Naive thymus-derived CD8-positive, alpha-beta T cell (primary cell): ENCODE measurements at places on chromosomes 3 and 15. TPM values are rescaled to one million over a fixed set of nuclear protein-coding genes. Genes with fewer than 3 reads are reported as not detected.

Gene SENP5
- 43.2 TPM for total RNA-seq

DNA sequence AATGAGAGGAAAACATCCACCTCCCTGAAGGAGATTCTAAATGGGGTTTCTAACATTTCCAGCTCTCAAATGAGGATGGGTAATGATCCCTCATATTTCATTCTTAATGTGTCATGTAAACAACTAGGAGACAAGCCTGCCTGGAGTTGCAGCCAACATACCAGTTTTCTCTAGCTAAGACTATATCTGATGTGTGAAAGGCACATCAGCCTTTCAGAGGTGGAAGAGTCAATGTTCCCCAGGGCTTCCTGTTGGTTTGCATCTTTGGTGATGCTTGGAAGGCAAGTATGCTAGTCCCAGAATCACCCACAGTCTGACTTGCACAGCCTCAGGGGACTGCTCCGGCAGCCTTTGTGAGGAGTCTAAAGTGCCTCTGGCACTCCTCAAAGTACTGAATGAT is 921.2 kb downstream of the SQOR start:
- H3K27ac ChIP-seq, result no peak overlapping the region
- H3K27me3 ChIP-seq, result no peaks in the 10 kb centered on the region
- no peak overlapping the region for H3K4me3 ChIP-seq
- H3K4me1 ChIP-seq, result no peaks in the 10 kb centered on the region

Gene MUC4
- total RNA-seq, result not detected

GRCh38 chr15:66900586-66901310 is 164.7 kb upstream of the SMAD3 start:
- no peak overlapping the region for H3K4me3 ChIP-seq
- no peaks in the 10 kb centered on the region for H3K27me3 ChIP-seq
- H3K36me3 ChIP-seq, result no peaks in the 10 kb centered on the region
- DNase-seq, result no peak
